ENCODE measurements at places on chromosomes 6 and 20.

DNA sequence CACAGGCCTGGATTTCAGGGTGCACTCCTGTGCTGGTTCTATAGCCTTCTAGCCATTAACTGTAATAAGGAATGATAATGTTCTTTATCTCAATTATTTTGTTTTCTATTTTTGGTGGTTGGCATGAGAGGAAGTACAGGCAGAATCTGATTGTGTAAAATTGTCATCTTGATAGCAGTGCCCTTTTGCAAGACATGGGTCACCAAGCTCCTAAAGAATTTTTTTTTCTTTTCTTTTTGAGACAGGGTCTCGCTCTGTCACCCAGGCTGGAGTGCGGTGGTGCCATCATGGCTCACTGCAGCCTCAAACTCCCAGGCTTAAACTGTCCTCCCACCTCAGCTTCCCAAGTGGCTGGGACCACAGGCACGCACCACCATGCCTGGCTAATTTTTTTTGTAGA is 206.7 kb upstream of the JARID2 start:
- DNase-seq = no peak

GRCh38 chr20:36881888-36882287 is 6.0 kb downstream of the TLDC2 start:
- DNase-seq = no peak

DNA sequence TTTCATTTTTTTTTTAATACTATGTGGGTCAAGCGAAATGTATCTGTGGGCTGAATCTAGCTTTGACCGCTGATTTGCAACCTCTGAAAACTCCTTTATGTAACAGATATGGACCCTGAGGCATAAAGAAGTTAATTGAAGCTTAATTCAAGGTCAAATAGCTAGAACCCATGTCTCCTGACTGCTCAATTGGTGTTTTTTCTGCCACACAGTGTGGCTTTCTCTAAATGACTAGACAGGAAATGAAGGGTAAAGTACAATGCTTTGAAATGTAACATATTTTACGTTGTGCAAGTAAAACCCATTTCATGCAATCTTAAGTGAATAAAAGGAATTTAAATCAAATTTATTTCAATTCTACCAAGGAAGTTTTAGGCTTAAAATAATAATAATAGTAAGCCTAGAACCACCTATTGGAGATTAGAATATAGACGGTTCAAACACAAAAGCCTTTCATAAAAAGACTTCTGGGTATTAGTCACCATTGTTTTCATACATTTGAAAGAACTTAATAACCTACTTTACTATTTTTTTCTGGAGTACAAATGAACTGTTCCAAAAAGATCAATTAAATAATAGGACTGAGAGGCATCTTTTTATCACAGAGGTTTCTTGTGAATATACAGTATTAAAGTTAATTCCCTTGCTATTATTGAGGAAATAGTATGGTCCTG is 279.8 kb downstream of the EPHA7 start:
- no peak for DNase-seq

DNA sequence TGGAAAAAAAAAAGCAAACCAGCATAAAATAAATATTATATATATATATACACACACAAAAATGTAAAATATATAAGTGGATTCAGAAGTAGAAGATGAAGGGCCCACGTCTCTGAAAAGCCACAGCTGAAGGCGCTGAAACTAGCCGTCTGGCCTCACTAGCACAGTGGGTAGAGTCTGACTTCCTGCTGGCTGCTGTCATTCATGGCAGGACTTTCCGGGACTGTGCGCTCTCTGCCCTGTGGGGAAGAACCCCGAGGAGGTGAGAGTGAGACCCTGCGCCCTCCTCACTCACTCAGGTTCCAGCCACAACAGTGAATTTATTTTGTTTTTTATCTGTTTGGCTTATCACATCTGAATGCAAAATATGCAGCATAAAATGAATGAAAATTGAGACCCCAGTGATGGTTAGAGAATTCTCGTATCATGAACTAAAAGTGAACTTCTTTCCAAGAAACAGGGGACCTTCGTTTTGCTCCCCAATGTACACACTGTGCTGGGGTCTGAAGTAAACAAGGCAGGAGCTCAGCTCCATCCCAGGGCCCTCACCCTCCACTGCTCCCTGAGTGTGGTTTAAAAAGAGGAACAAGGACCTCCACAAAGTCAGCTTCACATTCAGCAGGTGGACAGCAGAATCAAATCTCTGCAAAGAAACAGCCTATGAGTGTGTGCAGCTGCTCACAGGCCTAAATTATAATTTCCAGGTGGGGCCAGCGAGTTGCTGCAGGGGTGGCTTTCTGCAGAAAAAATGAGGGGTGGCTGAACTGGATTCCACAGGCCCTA is 1.3 kb upstream of the RAMACL start:
- no peak for DNase-seq

DNA sequence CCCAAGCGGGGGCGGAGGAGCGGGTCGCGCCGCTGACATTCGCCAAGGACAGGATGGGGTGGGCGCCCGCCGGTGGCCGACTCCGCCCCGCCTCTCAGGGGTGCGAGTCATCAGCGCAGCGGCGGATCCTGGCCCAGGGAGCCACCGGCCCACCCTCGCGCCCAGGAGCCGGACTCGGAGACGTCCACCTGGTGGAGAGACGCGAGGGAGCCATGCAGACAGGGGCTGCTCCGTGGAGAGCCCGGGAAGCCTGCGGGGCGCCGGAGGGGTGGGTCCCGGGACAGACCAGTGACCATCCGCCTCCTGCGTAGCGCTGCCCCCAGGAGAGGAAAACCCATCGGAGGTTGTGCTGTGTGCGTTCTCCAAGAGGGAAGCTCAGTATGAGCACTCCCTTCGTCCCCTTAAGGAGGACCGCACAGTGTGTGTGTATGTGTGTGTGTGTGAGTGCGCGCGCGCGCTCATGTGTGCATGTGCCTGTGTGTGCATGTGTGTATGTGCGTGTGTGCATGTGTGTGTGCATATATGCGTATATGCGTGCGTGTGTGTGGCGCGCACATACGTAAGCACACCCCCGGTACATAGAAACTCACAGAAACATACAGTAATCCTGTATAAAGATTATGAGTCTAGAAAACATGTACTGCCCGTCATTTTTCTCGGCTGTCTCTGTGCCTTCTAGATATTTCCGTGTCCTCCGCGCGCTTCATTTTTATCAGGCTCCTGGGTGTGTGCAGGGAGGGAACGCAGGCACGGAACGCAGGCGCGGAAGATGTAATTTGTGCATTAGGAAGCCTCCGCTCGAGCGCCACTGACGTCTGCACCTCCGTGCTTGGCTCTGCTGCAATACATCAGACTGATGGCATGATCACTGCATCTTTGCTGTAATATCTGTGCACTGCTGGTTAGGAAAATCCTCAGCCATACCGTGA is 158.9 kb downstream of the TBXT start:
- no peak for DNase-seq

GRCh38 chr6:116157391-116157790 is 31.5 kb upstream of the COL10A1 start:
- no peak for DNase-seq

DNA sequence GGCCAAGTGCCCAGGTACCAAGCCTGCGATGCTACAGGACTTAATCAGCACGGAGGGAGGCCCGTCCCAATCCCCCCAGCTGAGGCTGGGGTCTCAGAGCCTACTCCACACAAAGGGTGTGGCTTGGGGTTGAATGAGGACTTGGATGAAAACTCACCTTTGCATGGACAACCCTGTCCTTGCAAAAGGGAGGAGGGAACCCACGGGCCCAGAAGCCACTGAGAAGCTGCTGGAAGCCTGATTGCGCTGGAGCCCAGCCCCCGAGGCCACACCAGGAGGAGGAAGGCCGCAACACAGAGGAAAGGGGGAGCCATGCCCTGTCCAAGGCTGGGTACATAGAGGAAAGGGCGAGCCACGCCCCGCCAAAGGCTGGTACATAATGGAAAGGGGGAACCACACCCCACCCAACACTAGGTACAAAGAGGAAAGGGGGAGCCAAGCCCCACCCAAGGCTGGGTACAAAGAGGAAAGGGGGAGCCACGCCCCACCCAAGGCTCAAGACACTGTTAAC is 158.8 kb downstream of the DLL1 start:
- no peak for DNase-seq
